ENCODE measurements at places on chromosomes 3 and 15.

- H3K27me3 ChIP-seq: no peaks in the 10 kb centered on the region
- H3K4me1 ChIP-seq: peaks cover 9% of the 10 kb centered on the region
- H3K27ac ChIP-seq: no peak overlapping the region
Measured at GRCh38 chr3:156604642-156605144, 49.8 kb upstream of the SSR3 start.

DNA sequence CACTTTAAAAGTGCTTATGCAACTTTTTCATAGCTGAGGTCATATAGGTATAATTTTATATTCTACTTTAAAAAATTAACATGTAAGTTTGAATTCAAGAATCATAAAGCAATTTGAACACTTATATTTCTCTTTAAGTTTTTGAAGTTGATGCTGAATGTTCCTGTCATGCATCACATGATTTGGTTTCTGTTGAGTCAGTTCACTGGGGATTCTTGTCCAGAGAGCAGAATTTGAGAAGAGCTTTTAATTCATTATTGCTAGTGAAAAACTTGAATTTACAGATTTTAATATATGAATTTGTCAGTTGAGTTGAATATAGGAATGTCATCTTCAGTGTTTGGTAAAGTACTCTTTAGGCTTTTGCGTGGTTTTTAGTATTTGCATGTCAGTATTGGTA, 7.9 kb downstream of the SLC25A26 start:
- no peak overlapping the region for H3K27ac ChIP-seq
- H3K4me3 ChIP-seq: no peak overlapping the region
- H3K27me3 ChIP-seq: no peaks in the 10 kb centered on the region
- H3K4me1 ChIP-seq: no peaks in the 10 kb centered on the region
- no peak for DNase-seq

- H3K4me1 ChIP-seq: peaks cover 8% of the 10 kb centered on the region
- no peaks in the 10 kb centered on the region for H3K36me3 ChIP-seq
- no peak for DNase-seq
- H3K27ac ChIP-seq: peak overlapping the region; percentile 56
Measured at GRCh38 chr15:70892912-70893560, 410 bp downstream of the LRRC49 start.

DNA sequence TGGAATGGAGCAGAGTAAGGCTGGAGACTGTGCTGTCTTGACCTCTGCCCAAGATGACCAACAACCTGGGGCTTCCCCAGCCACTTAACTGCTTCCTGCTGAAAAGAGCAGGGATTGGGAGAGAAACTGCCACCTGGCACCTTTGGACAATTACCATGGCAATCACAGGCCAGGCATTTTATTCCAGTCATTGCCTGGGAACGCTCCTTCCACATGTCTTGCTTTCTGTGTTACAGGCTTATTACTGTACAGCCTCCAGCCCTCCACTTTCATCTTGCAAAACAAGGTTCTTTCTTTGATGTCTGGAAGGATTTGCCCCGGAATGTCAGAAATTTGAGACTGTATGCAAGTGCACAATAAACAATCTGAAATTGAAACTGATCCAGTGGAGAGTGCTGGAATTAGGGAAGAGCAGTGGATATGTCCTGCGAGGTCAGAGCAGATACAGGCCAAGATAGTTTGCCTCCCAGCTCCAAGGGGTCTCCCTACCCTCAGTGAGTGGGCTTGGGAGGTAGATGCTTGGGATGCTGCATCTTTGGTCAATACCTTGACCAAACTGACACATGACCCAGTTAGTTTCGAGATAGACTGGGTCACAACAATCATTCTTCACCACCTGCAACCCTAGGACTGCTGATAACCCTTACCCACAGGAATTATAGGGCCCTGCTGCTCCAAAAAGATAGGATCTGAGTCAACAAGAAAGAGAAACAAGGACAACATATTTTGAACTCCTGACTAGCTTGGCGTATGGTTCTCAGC, 2.7 kb downstream of the PPP1R14D start:
- no peaks in the 10 kb centered on the region for H3K27me3 ChIP-seq
- H3K4me1 ChIP-seq: no peaks in the 10 kb centered on the region
- no peak overlapping the region for H3K4me3 ChIP-seq
- no peak overlapping the region for H3K27ac ChIP-seq
- H3K36me3 ChIP-seq: no peaks in the 10 kb centered on the region
- DNase-seq: no peak

Data from heart right ventricle (tissue), 16 donors.